Right cardiac atrium (tissue), 5 donors: ENCODE measurements at places on chromosomes 2 and 18. TPM values are rescaled to one million over a fixed set of nuclear protein-coding genes. Genes with fewer than 3 reads are reported as not detected.
A peak's percentile ranks its signal among the peaks of the same experiment; 100 is the strongest.

- no peak for DNase-seq
Observed at GRCh38 chr18:77098029-77098428, 34.6 kb downstream of the MBP start.

- no peak for DNase-seq
Observed at GRCh38 chr2:158011055-158011771, 90.5 kb upstream of the UPP2 start.

GRCh38 chr2:1101982-1102590, 151.4 kb downstream of the SNTG2 start:
- no peak for DNase-seq

The SP5 gene
- not detected for polyA plus RNA-seq

The ZAP70 gene
- 1.3 TPM for polyA plus RNA-seq

DNA sequence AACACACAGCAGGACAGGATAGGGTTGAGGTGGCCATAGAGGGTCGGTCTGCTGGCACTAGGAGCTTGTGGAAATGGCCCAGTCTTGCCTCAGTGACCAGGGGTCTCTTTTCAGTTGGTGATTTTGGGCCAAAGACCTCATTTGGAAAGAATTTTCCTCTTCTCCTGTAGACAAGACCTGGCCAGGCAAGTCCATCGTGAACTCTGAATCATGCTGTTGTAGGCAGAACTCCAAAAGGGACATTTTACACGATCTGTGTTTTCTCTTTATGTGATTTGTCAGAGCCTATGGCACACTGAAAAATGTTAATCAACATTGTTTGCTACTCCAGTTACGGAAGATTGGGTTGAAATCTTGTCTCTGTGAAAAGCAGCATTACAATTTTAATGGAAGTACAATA, 126.1 kb upstream of the PXDN start:
- no peak for DNase-seq

DNA sequence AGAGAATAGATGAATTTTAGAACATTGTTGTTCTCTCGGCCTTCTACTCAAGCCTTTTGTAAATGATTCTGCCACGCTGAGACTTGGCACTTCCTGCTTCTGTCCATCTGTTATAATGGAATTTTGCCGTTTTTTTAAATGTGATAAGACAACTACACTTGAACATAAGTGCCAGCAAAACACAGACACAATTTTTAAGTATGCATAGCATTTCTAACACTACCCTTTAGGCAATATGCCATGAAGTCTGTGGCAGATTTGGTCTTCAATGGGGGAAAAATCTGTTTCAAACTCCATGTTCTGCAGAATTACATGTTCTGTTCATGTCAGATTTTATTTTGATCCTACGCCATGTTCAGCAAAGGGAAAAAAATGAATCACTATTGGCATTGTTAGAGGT, 1170.7 kb upstream of the SLC39A10 start:
- no peak for DNase-seq

GRCh38 chr2:101921319-101921952, 70.3 kb upstream of the IL1R2 start:
- no peak for DNase-seq

- no peak for DNase-seq
Observed at GRCh38 chr2:148922062-148922461, 47.0 kb downstream of the KIF5C start.

DNA sequence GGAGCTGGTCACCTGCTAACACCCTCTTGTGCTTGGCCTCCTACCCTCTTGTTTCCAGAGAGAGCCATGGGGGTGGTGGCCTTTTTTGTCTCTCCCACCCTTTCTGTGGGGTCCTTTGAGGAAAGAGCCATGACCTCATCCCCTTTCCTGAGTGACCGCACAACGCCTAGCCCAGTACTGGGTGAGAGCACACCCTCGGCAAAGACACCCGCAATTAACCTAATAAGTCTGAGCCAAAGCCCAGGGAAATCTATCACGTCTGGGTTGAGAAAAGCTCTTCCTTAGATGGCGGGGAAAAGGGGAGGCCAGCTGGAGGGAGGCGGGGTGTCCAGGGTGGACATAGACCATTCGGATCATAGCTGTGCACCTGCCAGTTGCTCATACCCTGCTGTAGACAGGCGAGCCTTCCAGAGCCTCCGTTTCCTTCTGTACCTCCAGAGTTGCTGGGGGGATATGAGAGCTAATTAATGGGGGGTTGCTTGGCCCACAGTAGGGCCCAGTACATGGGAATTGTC, 93.7 kb upstream of the MCFD2 start:
- DNase-seq = peak; percentile 34

DNA sequence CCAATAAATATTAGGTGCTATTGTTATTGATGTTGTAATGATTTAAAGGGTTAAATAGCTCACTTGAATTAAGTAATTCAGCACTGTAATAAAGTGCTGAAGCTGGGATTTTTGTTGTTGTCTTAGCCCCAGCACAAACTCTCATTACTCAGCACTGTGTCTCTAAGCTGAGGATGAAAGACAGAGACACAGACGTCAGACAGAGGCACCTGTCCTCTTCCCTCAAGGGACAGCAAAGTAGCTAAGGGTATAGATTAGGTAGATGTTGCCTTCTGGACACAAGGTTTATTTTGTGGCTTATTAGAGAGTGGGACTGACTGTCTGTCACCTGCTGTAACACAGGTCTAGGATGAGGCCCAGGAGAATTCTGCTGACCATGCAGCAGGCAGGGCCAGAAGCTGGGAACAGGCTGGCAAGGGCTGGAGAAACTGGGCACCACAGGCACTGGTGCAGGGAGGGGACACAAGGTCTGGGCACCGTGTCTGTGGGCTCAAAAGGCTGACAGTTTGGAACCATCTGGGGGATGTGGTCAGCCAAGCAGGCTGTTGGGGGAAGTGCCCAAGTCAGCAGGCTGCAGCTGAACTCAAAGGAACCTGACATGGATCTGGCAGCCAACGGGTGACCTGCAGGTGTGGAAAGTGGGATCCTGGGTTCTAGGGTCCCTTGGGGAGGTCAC, 20.0 kb upstream of the PTPN4 start:
- DNase-seq = no peak
